WTC11 (cell line): ENCODE measurements at places on chromosomes 6 and 20.

DNA sequence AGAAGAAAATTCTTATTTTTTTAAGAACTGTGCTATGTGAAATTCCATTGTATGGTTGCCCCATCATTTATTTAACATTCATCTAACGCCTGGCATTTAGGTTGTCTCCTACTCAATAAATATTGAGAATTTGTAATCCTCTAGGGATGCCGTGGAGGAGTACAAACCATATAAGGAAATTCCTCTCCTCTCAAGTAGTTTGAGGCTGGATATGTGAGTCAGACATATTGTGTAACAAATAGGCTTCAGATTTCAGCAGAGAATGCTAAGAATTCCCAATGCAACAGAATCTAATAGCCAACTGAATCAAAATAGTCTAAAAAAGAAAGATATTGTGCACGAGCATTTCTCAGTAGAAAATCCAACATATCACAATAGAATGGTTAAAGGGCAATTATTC lies 174.7 kb downstream of the OTOR start:
- no peak for DNase-seq

DNA sequence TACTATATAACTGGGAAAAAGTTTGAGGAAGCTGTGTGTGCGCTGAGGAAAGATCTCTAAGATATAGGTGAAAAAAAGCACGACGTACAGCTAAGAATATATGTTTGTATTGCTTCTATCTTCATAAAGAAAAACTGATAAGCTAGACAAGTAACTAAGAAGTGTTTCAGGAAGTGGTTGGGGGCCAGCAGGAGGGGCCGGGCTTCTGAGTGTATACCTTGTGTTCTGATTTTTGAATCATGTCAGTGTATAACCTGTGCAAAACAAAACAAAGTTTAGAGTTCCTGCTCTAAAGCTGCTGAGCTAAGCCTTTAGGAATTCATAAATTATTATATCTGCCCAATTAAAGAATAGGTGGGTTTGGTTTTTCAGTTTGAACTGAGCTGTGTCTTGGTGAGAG lies 7.9 kb upstream of the OSER1 start:
- DNase-seq = no peak

- DNase-seq = no peak
Measured at GRCh38 chr6:39402239-39402751, 79.8 kb upstream of the KCNK16 start.

GRCh38 chr6:148890652-148891404 lies 144.0 kb downstream of the UST start:
- no peak for DNase-seq

DNA sequence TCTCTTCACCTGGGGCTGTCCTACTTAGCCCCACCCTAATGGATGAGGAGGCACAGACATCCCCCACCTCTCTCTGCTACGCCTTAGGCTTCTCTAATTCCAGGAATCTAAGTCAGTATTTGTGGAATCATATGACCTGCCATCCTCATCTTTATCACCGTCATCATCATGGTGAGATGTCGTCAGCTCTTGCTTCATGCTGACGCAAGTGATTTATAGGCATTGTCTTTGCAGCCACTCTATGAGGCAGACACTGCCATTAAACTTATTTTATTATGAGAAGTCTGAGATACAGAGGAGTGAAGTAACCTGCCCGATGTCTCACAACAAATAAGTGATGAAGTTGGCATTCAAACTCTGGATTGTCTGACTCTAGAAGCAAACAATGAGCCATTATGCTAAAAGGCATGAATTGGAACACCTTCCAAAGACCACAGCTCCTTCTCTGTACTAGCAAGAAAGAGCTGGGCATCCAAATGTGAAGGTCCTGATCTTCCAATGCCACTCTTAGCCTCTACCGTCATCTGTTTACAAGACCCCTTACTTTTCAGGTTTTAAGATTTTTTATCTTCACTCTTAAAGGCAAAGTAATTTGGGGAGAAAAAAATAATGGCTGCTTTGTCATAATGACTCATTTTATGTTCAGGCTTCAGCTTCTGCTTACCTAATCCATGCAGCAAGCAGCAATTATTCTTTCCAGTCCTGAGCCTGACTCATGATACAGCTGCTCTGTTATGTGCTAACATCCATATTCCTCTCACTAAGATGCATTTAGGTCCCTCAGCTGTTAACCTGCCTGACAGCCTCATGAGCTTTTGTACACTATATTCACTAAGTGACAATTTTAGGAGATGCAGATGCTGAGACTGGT lies 113.7 kb upstream of the BCLAF1 start:
- DNase-seq = no peak

GRCh38 chr20:48984575-48985219 lies 61.4 kb upstream of the CSE1L start:
- no peak for DNase-seq
